ENCODE measurements at places on chromosomes 16 and 17.
A peak's percentile ranks its signal among the peaks of the same experiment; 100 is the strongest.

- DNase-seq = no peak
Measured at GRCh38 chr17:17635126-17635525, 43.6 kb upstream of the PEMT start.

DNA sequence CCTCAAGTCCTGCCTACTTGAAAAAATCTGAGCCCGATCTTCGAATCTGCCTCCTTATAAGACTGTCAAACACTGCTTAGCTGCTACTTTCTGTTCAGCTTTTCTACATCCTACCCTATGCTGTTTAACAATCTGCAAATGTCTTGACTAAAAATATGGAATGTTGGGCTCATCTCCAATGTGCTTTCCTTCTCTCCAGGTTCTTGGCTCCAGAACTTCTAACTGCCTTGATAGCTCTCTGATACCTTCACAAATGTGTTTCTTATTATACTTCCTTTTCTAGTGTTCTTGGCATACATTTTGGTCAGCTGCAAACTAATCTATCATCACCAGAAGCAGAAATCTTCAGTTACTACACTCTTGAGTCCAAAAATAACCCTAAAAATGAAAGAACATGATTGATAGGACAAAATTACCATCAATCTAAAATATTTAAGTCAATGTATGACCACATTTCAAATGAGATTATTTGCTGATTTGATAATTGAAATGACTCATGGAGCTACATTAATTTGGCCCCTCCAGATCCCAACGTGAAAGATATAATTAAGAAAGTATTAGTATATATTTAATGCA lies 372.3 kb upstream of the MON1B start:
- peak; percentile 23 for DNase-seq

- no peak for DNase-seq
Measured at GRCh38 chr17:37742116-37742761, 2.6 kb downstream of the HNF1B start.

GRCh38 chr16:30755955-30756780 lies 5.7 kb downstream of the CFAP119 start:
- DNase-seq = no peak

DNA sequence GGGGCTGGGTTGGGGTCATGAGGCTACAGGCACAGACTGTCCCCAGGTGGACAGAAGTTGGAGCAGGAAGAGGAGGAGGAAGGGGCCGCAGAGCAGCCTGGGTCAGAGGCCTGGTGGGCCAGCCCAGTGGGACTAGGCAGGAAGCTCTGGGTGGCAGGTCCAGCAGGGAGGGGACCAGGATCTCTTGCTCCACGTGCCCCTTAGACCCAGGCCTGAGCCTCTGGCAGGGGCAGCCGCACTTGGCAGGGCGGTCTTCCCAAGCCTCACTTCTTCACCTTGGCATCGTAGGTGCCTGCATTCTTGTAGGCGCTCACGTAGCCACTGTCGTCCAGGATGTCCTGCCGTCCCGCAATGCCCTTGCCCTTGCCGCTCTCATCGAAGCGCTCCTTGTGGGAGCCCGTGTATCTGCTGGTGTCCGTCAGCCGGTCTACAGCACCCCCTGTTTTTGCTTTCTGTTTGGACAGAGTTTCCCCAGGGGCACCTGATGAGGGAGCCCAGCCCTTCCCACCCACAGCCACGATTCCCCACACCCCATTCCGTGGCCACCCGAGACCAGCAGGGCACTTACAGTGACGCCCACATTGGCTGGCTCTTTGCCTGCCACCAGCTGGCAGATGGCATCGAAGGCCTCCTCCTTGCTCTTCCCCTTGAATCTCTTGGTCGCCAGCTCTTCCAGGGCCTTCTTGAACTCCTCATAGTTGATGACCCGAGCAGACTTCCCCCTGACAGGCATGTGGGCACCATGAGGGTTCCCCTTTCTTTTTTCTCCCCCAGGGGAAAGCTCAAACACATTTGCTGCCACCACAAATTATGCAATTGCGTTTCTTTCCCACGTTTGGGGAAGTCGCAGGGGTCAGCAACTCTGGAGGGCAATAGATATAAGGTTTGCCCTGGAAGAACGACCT lies 3.1 kb downstream of the TPPP3 start:
- peak; percentile 50 for DNase-seq

DNA sequence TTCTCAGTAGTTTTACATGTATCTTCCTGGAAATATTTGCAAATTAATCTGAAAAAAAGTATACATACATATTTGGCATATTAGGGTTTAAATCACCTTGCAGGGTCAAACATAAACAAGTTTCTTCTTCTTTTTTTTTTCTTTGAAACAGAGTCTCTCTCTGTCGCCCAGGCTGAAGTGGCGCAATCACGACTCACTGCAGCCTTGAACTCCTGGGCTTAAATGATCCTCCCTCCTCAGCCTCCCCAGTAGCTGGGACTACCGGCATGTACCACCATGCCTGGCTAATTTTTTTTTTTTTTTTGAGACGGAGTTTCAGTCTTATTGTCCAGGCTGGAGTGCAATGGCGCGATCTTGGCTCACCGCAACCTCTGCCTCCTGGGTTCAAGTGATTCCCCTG lies 12.6 kb upstream of the FUS start:
- no peak for DNase-seq

DNA sequence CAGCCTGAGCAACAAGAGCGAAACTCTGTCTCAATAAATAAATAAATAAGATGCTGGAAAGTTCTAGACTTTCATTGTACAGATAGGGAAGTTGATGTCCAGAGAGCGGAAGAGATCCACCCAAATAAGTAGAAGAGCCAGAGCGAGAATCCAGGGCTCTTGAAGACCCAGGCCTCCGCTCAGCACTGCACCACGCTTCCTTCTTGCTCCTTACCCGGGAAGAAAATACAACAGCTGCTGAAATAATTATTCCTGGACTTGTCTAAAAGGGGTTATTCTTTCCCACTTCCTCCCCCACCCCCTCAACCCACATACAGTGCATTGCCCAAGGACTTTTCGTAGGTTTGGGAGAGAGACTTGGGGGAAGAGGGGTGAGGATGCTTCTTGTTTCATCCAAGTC lies 26.7 kb downstream of the CDK5RAP3 start:
- no peak for DNase-seq

GRCh38 chr17:1485423-1486376 lies 6.8 kb downstream of the MYO1C start:
- DNase-seq = peak; percentile 82

- DNase-seq = no peak
Measured at GRCh38 chr16:51222016-51222415, 70.9 kb upstream of the SALL1 start.

- DNase-seq = no peak
Measured at GRCh38 chr16:84347161-84347560, 21.2 kb upstream of the ATP2C2 start.

DNA sequence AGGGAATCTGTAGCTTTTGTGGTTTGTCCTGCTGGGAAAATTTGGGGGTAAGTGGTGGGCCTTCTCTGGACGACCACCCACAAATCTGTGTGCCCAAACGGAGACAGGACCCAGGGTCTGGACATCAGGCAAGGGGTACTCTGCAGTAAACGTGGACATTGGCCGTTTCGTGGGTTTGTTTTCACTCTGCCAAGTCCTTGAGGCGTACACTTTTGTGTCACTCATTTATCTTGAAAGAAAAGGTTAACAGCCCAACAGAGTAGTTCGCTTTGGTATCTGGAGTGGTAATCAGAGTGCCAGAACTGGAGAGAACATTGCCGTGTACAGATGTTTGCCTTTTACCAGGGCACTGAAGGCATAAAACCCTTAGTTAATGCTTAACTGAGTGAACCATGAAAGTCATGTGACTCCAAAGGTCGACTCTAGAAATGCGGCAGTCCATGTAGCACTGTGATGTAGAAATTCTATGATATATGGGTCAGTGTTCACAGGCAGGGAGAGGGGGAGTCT lies 15.4 kb downstream of the NAA60 start:
- DNase-seq = no peak

GRCh38 chr17:17849147-17849820 lies 12.5 kb upstream of the SREBF1 start:
- DNase-seq = no peak

- DNase-seq = no peak
Measured at GRCh38 chr16:6835941-6836340, 496.7 kb upstream of the RBFOX1 start.

DNA sequence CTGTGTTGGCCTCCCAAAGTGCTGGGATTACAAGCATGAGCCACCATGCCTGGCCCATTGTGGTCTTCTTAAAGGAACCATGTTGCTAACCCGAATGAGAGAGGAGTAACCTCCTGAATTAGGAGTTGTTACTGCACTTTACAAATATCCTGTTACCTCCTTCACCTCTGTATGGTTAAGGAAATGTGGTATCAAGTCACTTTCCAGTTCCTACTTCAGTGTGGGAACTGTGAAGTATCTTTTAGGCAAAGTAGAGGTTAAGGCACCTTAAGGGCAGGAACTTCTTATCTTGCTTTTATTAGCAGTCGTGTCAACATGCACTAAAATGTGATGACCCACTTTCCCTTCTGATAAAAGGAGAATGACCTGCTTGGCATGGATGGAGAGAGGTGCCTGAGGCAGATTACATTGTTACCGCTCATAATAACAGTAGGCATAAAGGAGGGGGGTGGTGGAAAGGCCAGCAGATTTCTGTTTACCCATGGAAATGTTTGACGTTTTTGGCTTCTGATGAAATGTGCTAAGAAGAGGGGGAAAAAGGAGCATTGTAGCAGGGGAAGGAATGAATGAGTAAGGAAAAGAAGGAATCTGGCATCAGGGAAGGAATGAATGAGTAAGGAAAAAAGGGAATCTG lies 28.5 kb downstream of the FTO start:
- DNase-seq = no peak

DNA sequence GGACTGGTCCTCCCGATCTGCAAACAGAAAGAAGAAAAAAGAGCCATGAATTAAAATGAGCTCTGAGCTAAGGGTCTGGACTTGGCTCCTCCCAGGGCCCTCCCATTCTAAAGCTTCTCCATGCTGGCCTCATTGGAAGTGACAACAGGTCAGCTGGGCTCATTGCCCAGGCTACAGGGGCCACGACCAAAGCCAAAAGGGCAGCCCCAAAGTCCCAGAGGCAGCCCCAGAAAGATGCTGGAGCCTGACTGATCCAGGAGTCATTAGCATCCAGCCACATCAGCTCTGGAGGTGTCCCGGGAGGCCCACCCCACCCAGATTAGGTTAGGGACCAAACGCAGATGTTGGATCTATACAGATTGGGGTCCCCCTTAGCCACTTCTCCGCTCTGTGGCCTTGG lies 58.2 kb downstream of the MYH11 start:
- no peak for DNase-seq

- DNase-seq = no peak
Measured at GRCh38 chr16:65218348-65218747, 96.5 kb upstream of the CDH11 start.

GRCh38 chr17:31318298-31318801 lies 3.1 kb downstream of the EVI2A start:
- no peak for DNase-seq

GRCh38 chr16:10141671-10142070 lies 40.6 kb downstream of the GRIN2A start:
- no peak for DNase-seq

DNA sequence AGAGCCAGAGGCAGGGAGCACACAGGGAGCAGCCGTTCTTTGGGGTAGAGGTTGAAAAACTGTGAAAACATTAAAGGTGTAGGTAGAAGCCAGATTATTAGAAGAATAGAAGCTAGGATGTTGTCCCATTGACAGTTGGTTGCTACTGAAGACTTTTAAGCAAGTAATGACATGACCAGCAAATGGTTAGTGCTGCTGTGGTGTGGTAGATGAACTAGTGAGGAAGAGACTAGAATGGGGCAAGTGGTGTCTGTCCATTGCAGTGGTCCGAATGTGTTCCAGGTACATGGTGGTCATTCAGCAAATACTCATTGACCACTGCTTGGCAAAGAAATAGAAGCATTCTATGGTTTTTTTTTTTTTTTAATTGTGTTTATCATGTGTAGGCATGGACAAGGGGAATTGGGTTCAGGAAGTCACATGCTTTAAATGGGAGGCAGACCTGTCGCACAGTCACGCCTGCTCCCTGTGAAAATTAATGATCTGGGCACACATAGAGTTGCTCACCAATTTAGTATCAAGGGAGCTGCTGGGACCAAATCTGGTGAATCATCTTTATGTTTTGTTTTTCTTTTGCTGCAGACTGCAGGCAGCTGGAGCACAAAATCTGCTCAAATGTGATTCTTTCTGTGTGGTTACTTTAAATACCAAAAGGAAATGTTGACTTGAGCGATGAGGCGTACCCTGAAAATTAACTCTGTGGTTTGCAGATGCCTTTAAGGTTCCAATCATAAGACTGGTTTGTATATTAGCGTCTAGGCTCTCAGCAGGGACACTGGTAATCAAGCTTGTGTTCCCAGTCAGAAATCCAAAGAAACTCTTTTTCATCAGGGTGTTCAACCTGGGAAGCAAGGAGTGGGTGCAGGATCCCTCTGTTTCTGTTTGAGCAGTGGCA lies 30.7 kb downstream of the YPEL2 start:
- no peak for DNase-seq

- DNase-seq = no peak
Measured at GRCh38 chr16:19888834-19889233, 4.2 kb upstream of the GPRC5B start.

DNA sequence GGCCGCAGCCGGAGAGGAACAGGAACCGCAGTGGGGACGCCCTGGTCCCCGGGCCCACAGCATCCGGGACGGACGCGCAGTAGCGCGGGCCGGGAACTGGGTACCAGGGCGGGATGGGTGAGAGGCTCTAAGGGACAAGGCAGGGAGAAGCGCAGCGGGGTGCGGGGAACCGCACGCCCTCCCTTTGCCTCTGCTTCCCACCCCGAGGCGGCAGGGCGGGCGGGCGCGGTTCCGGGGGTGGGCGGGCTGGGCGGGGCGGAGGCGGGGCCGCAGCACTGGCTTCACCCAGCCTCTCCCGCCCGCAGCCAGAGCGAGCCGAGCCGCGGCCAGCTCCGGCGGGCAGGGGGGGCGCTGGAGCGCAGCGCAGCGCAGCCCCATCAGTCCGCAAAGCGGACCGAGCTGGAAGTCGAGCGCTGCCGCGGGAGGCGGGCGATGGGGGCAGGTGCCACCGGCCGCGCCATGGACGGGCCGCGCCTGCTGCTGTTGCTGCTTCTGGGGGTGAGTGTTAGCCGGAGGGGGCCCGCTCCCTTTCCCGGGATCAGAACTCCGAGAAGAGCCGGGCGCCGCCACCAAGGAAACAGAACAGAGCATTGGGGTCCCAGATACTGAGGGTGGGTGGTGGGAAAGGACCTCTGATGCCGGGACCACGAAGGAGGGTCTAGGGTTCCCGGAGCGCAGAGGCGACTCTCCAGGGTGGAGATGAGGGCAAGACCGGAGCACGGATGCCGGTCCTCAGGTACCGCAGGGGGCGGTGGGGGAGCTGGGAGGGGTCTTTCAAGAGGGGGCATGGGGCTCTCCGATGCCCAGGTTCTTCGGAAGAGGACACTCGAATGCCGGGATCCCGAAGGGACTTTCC lies at the start of gene NGFR:
Gene NGFR (plus strand): TSS at position 308 of the 856 bp plus-strand sequence. CDS start 125 bp downstream, at position 433.
- DNase-seq = peak; percentile 86

- peak; percentile 29 for DNase-seq
Measured at GRCh38 chr17:29585080-29585751, 4.2 kb downstream of the GIT1 start.

DNA sequence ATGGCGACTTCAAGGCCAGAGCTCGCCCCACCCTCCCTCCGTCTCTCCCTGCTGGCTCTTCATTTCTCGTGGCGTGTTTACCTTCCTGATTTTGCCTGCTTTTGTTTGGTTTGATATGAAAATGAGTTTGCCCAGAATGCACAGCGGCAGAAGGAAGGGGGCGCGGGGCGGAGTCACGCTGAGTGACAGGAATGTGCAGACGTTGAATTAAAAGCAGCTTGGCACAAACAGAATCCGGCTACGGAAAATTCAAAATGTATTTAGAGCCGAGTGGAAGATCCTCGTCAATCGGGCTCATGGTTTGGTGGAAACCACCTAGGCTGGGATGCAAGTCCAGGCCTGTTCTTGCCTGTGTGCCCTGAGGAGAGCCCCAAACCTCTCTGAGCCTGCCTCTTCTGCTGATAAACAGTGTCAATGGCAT lies 102.7 kb downstream of the SDK2 start:
- no peak for DNase-seq

Data from right hindlimb (tissue), 1 donor.